ENCODE measurements at places on chromosomes 6 and 20. TPM values are rescaled to one million over a fixed set of nuclear protein-coding genes. Genes with fewer than 3 reads are reported as not detected.

GRCh38 chr6:147418523-147418922, 90.0 kb upstream of the SAMD5 start:
- DNase-seq = no peak

- no peak for DNase-seq
Measured at GRCh38 chr6:120960761-120961160, 373.5 kb downstream of the TBC1D32 start.

The CRISP3 gene
- not detected for polyA plus RNA-seq

- no peak for DNase-seq
Measured at GRCh38 chr6:110322874-110323242, 35.3 kb downstream of the METTL24 start.

DNA sequence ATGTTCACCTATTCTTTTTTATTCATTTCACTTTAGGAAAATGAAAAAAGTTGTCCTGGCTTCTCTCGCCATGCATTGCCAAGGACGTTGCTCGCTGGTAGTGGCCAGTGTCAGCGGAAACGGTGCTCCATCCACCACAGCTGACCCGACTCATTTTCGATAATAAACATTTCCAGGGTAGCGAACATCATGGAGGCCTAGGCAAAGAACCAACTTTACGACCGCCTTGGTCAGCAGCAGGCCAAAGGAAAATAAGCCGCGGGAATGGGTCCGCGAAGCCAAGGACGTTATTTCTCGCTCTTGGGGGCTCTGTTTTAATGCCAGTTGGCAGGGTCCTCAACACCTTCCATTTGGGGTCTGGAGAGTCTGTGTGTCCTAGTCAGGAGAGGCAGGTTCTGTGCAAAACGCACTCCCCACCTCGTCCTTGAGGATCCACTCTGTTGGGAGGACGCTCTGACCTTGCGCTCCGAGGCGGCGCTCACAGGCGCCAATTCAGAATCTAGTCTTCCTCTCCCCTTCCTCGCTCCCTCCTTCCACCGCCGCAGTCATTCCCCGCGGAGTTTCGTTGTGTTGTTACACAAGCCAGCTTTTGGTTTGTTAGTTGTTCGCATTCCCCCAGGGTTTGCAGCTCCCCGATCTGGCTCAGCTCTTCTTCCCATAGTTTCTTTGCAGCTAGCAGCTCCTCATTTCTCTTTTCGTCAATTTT, 4.1 kb upstream of the PAX1 start:
- no peak for DNase-seq

The SLC24A3 gene
- 0.94 TPM for polyA plus RNA-seq

DNA sequence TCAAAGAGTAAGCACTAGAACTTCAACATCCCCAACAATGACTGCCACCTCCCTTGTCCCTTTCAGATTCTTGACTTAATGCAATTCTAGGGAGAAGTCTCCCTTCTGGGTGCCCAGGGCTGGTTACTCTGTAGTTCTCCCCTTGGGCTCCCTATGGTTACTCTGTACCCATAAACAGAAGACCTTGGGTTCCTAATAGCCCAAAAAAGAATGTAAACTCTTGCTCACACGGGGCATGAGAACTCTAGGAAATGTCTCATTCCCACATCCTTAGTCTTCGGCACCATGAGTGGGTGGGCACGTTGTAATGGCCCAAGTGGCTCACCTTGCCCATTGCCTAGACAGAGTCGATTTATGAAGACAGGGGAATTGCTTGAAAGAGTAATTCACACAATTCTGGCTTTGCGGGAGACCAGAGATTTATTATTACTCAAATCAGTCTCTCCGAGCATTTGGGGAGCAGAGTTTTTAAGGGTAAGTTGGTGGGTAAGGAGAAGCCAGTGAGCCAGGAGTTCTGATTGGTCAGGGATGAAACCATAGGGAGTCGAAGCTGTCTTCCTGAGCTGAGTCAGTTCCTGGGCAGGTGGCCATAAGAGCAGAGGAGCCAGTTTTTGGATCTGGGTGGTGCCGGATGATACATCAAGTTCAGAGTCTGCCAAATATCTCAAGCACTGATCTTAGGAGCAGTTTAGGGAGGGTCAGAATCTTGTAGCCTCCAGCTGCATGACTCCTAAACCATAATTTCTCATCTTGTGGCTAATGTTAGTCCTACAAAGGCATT, 61.2 kb upstream of the SIRPG start:
- peak; percentile 92 for DNase-seq

DNA sequence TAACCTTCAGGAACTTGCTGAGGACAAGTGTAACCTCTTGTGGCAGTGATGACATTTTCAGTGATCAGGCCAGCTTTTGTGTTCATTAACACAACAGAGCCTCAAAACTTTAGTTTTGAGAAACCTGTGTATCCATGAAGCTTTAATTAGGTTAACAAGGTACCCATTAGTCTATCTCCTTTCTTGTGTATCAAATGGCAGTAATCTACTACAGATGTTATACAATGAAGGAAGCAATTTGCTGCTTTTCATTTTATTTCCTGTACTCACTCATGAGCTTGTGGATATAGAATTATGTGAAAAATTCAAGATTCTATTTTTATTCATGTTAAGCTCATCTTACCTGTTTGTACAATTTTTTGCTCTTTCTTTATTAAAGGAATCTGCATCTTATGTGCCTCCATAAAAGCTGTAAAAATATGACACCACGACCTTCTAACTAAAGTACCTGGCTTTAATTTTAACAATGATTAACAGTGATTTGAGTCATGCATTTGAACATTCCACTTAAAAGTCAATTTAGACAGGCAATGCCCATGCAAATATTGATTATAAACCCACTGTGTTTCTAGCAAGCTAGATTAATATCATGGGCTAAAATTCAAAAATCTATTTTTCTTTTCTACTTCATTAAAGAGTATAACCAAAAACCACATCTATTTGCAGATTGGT, 897.3 kb downstream of the KIF16B start:
- DNase-seq = no peak

The MMP24 gene
- polyA plus RNA-seq = 2.3 TPM

DNA sequence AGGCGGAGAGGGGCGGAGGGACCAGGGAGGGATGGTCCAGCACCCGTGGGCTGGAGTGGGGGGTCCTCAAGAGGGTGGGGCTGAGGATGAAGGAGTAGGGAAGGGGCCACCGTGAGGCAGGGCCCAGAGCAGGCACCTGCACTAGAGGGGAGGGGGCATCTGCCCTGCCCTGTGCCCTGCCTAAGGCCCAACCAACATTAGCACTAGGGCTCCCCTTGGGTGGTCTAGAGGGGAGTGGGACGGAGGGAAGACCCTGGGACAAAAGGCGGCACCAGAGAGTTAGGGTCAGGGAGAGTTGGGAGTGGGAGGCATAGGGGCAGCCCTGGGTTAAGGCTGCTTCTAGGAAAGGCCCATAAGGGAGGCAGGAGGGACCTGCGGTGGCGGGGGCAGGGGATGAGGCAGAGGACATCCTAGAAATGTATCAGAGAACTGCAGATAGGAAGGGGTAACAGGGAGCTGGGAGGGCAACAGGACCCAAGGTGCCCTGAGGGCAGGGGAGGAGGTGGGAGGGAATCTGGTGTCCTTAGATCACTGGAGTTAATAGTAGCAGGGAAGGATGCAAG, 24.5 kb downstream of the HLA-F start:
- no peak for DNase-seq

GRCh38 chr6:62891065-62891647, 320.1 kb upstream of the FKBP1C start:
- DNase-seq = no peak

The TP53INP2 gene
- 5.1 TPM for polyA plus RNA-seq

- no peak for DNase-seq
Measured at GRCh38 chr20:13464702-13465101, 174.0 kb downstream of the TASP1 start.

GRCh38 chr20:20411402-20411801, 43.5 kb downstream of the INSM1 start:
- no peak for DNase-seq

The C20orf141 gene
- 0.12 TPM for polyA plus RNA-seq

DNA sequence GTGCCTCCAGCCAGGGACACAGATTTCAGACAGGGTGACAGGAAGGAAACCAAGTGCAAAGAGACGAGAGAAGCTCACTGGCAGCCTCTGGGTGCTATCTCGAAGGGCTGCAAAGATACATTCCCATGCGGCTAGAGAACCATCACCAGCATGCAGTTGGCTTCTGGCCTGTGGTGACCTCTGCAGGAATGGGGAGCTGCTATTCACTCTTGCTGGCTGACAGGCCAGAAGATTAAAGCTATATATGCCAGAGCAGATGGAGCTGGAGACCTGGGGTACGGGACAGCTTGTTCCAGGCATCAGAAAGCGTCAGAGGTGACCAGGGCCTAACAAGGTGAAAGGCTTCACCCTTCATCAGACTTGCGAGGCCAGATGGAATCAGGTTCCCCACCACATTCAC, 20.0 kb downstream of the MAP1LC3A start:
- DNase-seq = no peak

- no peak for DNase-seq
Measured at GRCh38 chr20:35387334-35387733, 24.4 kb downstream of the UQCC1 start.

The PCK1 gene
- not detected for polyA plus RNA-seq

The OSBPL2 gene
- 20.5 TPM for polyA plus RNA-seq

DNA sequence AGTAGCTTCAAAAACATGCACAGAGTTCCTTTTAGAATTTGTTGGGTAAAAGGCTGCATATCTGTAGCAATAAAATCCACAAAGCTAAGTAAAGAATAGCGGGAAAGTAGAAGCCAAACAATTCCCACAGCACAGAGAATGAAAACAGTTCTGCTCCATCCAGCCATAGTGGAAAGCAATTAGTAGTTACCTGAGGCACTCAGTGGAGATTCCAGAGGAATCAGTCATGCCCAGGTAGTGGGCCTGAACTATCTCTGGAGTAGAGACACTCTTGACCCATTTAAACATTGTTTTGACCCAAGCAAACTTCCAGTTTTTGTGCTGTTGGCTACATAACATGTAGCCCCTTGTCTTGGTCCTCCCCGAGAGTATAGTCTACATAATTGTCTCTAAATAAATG, 559.5 kb upstream of the PTCHD4 start:
- no peak for DNase-seq

DNA sequence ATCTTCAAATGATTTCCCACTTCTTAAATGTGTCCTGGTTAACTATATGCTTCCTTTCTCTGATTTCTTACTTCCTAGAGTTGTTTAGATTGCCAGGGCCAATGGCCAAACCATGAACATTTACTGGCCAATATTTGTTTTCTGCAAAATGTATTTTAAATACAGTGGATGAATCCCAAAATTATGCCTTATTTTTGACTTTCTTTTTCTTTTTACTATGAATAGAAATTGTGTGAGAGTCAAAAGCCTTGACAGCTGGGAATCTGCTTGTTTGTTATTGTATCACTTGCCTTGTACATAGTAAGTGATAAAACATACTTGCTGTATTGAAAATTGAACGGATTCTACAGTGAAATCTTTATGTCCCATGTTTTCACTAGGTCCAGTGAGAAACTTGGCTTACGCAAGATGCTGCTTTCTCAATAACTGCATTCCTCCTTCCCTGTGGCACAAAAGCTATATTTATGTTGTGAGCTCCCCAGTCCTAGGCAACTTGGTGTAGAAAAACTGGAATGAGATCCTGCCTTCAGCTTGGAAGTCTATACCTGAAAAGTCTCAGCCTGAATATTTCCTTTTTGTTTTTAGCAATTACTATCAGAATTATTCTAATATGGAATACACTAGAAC, 295.2 kb downstream of the EPHA7 start:
- no peak for DNase-seq

GRCh38 chr6:126919947-126920346, 198.5 kb upstream of the RSPO3 start:
- DNase-seq = peak; percentile 93

The OLIG3 gene
- polyA plus RNA-seq = not detected

DNA sequence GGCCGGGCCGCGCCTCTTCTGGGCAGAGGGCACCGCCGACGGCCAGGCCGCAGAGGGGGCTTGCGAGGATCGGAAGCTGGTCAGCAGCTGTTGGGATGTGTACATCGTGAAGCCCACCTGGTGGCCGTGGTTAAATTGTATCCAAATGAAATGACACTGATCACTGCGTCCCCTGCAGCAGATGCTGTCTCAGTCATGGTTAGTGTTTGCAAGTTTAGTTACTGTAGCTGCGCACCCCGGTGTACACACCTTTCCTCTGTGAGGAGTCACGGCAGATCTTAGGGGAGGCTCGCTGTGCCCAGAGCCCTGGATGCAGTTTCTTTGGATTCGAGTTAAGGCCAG, 653 bp downstream of the NAA20 start:
- DNase-seq = no peak
